Stimulated activated CD8-positive, alpha-beta memory T cell treated with anti-CD3 and anti-CD28 coated beads, Interleukin-12 subunit alpha, Interleukin-12 subunit beta, amount 100 ng/mL, for 1 hour (primary cell): ENCODE measurements at places on chromosomes 1 and 21.

DNA sequence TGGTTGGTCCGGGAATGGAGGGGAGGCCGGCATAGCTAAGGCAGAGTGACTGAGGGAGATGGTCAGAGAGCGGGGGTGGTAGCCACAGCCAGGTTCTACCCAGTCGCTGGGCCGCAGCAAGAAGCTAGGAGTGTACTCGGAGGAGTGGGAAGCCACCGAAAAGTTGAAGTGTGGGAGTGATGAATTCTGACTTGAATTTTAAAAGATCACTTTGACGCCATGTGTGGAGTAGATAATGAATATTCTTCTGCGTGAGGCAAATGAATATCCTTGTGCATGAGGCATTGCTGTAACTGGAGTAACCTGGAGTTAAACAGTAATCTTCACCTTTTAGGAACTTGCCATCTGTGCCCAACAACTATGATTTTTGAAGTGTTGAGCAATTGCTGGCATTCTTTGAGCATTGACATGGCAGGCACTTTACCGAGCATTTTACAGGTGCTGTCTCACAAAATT lies 6.9 kb downstream of the CTPS1 start:
- DNase-seq, result no peak

DNA sequence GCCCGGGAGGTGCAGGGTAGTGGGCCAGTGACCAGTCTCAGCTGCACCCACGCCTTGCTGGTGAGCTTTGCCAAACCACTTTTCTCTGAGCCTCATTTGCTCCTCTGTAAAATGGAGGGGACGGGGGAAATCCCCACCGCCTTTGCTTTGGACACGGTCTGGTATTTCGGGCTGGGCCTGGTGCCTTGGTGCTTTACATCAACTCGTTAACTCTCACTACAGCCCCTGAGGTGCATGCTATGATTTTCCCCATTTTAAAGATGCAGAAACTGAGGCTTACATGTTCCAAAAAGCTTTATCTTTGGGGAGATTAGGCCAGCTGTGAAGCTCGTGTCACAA lies 116.1 kb upstream of the RUNX3 start:
- no peak for DNase-seq

- peak; percentile 20 for DNase-seq
Observed at GRCh38 chr21:44487831-44488230, 32.5 kb downstream of the LRRC3 start.

GRCh38 chr1:25050165-25050564 lies 120.1 kb upstream of the RUNX3 start:
- DNase-seq, result no peak

DNA sequence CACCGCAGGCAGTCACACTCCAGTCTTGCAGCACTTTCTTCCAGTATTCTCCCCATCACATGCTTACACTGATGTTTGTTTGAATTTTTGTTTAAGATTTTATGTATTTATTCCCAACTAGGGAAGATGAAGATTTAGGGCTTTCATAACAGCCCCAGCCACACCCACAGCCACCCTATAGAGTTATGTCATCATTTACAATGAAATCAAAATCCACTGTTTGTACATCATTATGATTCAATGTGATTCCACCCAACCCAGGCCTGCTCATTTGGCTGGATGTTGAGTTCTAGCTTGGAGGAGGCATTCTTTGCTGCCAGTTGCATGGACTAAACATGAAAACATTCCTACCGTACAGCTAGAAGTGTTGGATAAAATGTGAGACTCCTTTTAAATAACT lies 35.8 kb downstream of the RIPK4 start:
- no peak for DNase-seq

- no peak for DNase-seq
Observed at GRCh38 chr1:106600626-106601025, 455.8 kb upstream of the PRMT6 start.

- peak; percentile 77 for DNase-seq
Observed at GRCh38 chr1:92080128-92080985, at the start of gene BTBD8. Gene BTBD8 (plus strand): TSS chr1:92080345. CDS start chr1:92080572, 227 bp downstream.

- no peak for DNase-seq
Observed at GRCh38 chr1:201217851-201218250, 27.2 kb downstream of the IGFN1 start.
